ENCODE measurements at places on chromosomes 13 and 19.

- DNase-seq, result no peak
These were observed 63.7 kb upstream of the WDFY2 start for GRCh38 chr13:51520524-51520923.

- DNase-seq, result peak; percentile 28
These were observed 722 bp downstream of the COLGALT1 start for GRCh38 chr19:17555929-17556813.

DNA sequence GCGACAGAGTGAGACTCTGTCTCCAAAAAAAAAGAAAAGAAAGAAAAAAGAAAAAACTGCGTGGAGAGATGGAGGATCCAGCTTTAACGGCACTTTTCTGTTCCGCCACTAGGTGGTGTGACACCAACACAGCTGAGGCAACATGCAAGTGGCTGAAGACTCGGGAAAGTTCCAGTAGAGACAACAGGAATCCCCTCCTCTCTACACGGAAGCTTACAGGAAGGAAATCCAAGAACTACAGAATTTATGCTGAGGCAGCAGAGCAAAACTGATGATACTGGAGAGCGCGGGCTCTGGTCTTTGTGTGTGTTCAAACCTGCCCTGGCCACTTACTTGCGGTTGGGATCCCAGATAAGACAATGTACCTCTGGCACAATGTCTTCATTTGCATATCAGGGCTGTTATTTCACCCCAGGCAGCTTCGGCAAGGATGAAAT lies 9.9 kb downstream of the RANBP3 start:
- peak; percentile 72 for DNase-seq

- DNase-seq, result no peak
These were observed 5.4 kb upstream of the NLRP7 start for GRCh38 chr19:54952591-54953344.

DNA sequence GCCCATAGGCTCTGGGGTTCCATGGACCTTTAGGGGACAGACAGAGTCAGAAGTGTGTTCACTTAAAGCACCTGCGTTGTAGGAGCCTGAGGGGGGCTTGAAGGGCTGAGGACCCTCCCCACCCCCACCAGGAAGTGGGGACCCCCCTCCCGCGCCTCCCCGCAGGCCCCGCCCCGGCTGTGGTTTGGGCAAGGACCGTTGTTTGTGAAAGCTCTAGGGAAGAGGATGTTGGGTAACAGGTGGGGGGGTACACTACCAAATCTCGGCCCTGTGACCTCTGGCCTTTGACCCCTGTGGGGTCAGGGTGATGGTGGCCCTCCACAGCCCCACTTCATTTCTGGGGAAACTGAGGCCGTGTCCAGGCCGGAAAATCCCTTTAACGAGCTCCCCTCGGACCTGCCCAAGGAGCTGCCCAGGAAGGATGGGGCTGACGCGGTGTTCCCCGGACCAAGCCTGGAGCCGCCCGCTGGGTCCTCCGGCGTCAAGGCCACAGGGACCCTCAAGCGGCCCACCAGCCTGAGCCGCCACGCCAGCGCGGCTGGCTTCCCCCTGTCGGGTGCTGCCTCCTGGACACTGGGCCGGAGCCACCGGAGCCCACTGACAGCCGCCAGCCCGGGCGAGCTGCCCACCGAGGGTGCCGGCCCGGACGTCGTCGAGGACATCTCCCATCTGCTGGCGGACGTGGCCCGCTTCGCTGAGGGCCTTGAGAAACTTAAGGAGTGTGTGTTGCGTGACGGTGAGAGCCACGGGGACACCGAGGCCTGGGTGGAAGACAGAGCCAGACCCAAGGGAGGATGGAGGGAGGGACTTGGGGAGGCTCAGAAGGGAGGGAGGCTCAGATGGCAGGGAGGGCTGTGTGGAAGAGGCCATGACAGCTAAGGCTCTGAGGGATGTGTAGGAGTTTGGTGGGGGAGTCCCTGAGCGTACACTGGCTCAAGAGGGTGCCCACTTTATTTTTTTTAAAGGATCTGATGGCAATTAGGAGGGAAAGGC lies 1.3 kb downstream of the ARHGAP45 start:
- DNase-seq, result peak; percentile 83

DNA sequence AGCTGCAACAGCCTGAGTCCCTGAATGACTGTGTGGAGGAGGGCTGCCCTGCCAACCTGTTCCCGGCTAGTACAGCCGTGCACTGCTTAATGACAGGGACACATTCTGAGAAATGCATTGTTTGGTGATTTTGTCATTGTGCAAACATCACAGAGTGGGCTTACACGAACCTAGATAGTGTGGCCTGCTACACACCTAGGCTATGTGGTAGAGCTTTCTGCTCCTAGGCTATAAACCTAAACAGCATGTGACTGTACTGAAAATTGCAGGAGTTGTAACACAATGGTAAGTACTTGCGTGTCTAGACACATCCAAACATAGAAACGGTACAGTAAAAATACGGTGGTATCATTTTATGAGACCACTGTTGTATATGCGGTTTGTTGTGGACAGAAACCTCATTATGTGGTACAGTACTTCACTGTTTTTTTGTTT lies 35.0 kb downstream of the VASP start:
- DNase-seq, result no peak

DNA sequence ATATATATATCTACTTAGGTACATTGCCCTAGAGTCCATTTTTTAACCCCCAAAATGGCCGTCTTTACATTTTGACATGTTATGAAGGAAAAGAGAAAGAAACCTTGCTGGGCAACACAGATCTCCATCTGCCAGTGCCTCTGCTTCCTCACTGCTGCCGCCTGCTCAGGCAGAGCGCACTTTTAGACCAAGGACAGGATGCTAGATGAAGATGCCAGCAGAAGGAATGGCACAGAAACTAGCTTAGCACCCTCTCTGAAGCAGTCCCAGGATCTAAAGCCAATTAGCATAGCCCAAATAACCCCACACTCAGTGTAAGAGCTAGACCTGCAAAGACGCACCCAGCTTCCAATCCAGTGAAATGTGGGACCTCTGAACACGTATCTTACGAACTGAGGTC lies 111.9 kb downstream of the RXFP2 start:
- DNase-seq, result no peak

DNA sequence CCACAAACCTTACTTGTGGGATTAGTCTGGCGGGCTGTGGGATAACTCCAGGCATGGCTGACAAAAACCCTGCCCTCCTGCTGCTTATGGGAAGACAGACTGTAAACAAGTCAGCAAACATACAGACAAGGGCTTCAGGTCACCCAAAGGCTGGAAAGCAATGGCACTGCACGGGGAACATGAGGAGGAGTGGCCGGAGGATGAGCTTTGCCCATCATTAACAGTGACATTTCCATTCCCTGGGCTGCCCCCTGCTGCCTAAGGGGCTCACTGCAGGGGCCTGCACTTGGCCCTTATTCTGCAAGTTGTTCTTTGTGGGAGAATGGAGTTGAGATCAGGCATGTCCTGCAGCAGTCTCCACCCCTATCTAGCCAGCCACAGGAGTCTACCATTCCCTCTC lies 91.3 kb downstream of the UQCRFS1 start:
- no peak for DNase-seq

- DNase-seq, result no peak
These were observed 61.5 kb downstream of the DOCK9 start for GRCh38 chr13:98916403-98916802.

Measured in CD4-positive, alpha-beta T cell treated with Interleukin-10 for 1 hour (primary cell).